ENCODE measurements at places on chromosomes 3 and 15.

GRCh38 chr3:69568458-69568857, 170.8 kb upstream of the MITF start:
- DNase-seq: no peak

GRCh38 chr3:147937341-147937740, 528.2 kb downstream of the ZIC1 start:
- DNase-seq: no peak

DNA sequence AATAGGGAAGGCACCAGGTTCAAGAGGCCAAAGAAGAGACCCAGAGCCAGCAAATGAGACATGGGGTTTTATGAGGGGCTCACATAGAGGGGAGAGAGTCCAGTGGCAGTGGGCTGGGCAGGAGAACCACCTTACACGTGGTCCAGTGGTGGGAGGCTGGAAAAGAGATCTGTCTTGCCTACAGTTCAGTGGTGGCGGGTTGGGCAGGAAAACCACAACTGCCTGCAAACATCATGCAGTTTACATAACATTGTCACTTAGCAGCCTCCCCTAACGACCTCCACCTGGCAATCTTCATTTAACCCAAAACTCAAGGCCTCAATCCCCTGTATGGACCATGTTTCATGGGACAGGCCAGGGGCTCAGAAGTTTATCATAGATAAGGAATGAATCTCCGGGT, 29.1 kb downstream of the CRYGS start:
- no peak for DNase-seq

DNA sequence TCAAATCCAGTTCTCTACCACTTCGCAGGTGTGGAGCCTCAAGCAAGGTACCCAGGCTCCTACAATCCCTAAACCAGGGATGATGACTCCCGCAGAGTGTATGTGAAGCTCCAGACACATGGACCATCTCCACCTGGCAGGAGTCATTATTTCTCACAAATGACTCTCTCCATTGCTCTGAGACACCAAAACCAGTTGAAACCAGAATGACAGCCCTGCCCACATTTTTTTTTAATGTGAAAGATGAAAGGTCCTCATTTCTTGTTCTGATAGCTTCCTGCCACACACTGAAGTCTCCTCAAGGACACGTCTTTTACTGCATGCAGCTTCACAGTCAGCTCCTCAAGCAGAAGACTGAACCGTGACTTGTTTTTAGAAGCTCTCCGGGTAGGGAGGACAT, 61.4 kb upstream of the ZBTB38 start:
- no peak for DNase-seq

- DNase-seq: no peak
Observed at GRCh38 chr15:83039206-83039605, 27.8 kb upstream of the C15orf40 start.

GRCh38 chr3:119408243-119408950, 55.0 kb downstream of the TMEM39A start:
- no peak for DNase-seq

- peak; percentile 75 for DNase-seq
Observed at GRCh38 chr15:79380755-79381497, 51.2 kb upstream of the MINAR1 start.

GRCh38 chr3:57068437-57069089, 8.1 kb downstream of the SPATA12 start:
- no peak for DNase-seq

GRCh38 chr3:145490088-145491048, 670.6 kb downstream of the PLOD2 start:
- DNase-seq: no peak
